ENCODE measurements at places on chromosomes 11 and 22. TPM values are rescaled to one million over a fixed set of nuclear protein-coding genes. Genes with fewer than 3 reads are reported as not detected.

Gene SCN3B
- 42.1 TPM for polyA plus RNA-seq

Gene TIMP3
- 0.72 TPM for polyA plus RNA-seq

Gene IFITM10
- polyA plus RNA-seq, result 0.50 TPM

Gene SEC14L6
- not detected for polyA plus RNA-seq

All from neural cell (in vitro differentiated cells).